DMS79 (cell line): ENCODE measurements at places on chromosomes 16 and 17.

- no peak for DNase-seq
Observed at GRCh38 chr17:82936768-82937171, 96.9 kb upstream of the ZNF750 start.

DNA sequence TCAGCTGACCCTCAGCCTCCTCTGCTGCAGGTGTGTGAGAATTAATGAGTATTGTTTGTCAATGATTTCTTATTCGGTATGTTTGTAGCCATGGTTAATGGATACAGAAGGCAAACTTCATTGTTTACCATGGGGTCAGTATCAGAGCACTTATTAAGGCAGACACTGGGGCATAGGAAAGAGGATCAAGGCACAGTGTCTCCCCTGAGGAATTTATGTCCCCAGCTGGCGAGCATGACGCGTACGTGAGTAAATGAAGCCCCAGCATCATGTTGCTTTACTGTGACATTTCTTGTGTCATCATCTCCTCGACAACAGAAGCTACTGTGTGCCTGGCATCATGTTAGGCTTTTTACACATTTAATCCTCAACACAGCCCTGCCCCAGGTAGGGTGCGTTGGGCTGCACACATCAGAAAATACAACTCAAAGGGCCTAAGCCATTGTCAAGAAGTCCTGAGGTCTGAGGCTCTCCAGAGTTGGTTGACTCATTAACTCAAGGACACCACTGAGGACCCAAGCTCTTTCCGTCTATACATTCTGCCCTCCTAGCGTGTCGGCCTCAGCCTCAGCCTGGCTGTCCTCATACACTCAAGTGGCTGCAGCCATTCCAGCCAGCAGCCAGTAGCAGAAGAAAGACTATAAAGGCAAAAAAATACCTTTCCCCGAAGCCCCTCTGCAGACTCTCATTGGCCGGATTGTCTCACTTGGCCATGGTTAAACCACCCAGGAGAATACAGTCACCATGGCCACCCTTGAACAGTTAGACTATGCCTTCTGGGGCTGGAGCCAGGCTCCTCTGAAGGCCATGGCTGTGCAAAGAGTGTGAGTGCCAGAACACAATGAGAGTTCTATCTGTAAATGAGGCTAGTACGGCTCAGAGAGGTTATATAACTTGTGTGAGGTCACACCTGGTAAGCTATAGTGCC, 13.9 kb upstream of the ZCCHC14 start:
- DNase-seq = no peak

GRCh38 chr17:51128076-51128475, 7.4 kb upstream of the SPAG9 start:
- no peak for DNase-seq

GRCh38 chr16:68257906-68258800, 6.2 kb upstream of the SLC7A6 start:
- DNase-seq = no peak

DNA sequence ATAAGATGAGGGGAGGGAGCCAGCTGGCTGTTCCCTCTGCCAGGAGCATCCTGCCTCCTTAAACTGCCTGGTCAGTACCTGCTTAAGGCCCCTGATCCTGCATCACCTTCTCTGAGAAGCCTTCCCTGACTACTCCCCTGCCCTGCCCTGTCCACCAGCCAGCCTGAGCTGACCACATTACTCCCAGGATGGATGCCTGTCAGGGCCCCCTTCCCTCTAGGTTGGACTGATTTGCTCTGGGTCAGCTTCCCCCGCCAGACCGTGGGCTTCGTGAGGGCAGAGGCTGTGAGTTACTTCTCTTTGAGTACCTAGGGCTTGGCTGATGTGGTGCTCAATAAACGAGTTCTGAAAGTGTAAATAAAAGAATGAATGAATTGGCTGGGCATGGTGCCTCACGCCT, 63.3 kb downstream of the WSB1 start:
- DNase-seq = no peak

- DNase-seq = no peak
Observed at GRCh38 chr17:410543-411401, 58.2 kb upstream of the RPH3AL start.

- no peak for DNase-seq
Observed at GRCh38 chr16:11291091-11291703, 10.1 kb upstream of the PRM1 start.

- no peak for DNase-seq
Observed at GRCh38 chr16:57301126-57301817, 16.8 kb upstream of the PLLP start.

DNA sequence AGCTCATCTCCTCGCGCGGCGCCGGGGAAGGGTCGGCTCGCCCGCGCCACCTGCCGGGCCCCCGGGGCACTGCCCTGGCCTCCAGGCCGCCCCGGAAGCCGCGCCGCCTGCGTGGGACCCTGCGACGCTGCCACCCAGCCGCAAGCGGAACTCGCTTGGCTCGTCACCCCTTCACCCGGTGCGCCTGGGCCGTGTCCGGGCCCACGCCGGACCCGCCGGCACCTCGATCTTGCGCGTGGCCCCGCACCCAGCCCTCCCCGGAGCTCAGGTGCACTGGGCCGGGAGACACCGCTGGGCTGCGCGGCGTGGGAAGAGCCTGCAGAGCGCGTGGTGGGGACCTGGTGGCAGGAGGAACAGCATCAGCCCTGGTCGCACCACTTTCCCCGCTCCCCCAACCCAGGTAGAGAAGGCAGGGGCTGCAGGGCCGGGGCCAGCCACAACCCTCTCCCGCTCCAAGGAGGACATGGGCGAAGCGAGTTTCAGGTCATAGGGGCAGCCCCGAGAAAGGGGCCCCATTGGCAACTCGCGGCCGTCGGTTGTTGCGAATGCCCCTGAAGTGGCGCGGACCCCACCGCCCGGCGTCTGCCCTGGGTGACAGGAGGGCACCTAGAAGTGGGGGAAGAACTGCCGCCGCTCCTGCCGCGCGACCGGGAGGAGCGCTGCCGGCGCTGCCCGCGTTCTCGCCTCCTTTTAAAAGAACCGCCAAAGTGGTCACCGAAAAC, 363 bp upstream of the MIF4GD start:
- DNase-seq = no peak

GRCh38 chr16:11101695-11102522, 154.1 kb downstream of the SOCS1 start:
- DNase-seq = no peak

DNA sequence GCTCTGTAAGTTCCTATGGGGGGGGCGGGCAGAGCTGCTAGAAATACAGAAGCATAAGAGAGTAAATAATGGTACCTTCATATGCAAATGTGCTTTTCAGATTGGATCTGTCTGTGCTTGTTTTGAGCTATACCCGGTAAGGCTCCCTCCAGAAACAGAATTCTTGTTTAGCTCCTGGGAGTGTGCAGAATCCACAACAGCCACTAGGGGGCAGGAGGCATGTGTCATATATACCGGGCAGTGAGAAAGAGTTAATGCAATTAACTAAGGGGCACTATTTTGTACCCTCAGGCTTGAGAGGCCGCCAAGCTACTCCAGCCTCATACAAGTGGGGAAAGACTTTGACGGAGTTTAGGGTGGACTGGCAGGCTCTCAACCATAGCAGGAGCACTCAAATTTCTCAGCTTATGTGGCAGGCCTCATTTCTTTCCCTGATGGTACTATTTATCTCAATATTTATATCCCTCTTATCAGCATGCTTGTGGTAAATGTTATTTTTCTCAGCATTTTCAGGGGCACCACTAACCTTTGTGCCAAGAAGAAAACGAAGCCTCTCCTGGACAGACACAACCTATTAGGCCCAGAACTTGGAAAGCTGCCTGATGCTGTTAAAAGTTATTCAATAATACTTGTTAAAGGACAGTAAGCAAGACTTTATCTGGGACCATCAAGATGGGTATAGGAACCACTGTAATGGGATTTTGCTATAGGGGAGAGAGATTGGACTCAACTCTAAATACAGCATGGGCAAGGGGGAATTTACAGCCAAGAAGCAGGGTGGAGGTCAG, 10.7 kb upstream of the CENPV start:
- peak; percentile 19 for DNase-seq

DNA sequence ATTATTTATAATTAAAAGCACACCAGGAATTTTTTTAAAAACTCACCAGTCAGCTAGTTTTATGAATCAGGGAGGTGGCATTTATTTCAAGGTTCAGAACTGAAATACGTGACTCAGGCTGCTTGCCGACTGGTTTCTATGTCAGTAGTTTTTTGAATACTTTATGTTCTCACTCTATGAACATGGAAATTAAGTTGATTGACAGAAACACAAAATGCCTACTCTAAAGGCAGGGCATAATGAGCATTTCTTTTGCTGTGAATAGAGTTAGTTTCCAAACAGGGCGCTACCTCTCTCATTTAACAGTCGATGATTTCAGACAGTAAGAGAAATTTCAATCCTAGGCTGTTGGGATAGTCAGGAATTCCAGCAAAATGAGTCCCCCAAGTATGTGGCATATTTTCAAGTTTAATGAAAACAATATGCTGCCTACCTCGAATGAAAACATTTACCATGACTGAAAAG, 6.7 kb downstream of the HS3ST3B1 start:
- no peak for DNase-seq

GRCh38 chr17:78912082-78912481, 9.1 kb upstream of the CEP295NL start:
- no peak for DNase-seq

DNA sequence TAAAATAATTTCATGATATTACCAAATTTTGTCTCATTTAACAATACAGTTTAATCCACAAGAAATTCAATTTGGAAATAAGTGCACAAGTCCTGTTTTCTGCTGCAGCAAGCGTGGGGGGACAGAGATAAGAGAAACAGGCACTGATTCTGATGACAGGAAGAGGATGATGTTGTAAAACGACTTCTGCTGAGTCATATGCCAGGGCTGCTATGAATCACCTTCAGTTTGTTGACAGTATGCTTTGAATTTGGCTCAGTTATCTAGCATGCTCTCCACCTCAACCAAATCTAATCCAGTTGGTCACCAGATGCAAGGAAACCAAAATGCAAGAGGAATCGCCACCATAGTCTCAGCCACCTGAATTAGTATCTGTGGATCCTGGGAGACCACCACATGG, 244.1 kb upstream of the MON1B start:
- DNase-seq = no peak

DNA sequence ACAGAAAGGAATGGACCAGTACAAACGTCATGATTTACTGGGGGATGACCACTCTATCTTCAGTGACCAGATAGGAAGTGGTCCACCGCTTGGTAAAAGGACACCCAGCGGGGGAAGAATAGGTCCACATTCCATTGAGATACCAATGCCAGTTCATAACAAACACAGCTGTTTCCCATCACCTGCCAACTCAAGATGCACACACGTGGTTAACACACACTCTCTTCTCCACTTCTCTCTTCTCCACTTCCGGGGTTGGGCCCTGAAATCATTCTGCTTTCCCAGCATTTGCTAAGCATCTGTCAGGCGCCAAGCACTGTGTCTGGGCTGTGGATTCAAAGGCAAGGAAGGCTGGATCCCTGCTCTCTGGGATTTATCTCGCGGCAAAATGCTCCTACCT, 175.5 kb downstream of the SLC39A11 start:
- no peak for DNase-seq

DNA sequence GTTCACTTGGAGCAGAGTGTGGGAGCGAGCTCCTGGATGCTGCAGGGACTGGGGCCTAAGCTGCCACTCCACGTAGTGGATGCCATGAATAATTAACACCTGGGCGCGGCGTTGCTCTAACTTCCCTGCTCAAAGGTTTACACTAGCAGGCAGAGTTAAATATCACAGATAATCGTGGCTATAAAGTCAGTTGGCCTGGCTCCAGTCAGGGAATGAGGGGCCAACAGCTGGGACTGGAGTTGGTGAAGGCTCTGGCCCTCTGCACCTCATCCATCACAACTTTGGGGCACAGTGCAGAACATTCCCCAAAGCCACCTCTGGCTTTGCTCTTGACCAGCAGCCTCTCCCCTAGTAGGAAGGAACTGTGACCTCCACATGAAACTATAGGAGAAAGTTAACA, 10.9 kb downstream of the HOXB4 start:
- DNase-seq = no peak

DNA sequence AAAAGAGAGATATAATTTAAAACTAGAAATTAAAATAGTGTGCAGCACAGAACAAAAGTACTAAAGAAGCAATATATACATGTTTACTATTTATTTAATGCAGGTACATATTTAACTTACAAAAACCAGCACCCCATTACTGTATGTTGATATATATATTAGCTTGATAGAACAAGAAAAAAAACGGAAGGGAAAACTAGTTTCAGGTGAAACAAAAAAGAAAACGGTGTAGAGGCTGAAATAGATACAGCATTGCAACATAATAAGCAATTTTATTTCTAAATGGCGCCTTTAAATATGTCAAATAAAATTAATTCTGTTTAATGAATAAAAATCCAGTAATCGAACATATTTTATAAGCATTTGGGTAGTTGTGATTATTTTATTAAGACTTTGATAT, 3.9 kb downstream of the HNF1B start:
- DNase-seq = no peak

- DNase-seq = no peak
Observed at GRCh38 chr16:4525634-4526277, 12.8 kb downstream of the CDIP1 start.

GRCh38 chr16:82623241-82623640, 3.5 kb upstream of the CDH13 start:
- DNase-seq = no peak

- no peak for DNase-seq
Observed at GRCh38 chr17:58265902-58266875, 14.5 kb downstream of the MPO start.

DNA sequence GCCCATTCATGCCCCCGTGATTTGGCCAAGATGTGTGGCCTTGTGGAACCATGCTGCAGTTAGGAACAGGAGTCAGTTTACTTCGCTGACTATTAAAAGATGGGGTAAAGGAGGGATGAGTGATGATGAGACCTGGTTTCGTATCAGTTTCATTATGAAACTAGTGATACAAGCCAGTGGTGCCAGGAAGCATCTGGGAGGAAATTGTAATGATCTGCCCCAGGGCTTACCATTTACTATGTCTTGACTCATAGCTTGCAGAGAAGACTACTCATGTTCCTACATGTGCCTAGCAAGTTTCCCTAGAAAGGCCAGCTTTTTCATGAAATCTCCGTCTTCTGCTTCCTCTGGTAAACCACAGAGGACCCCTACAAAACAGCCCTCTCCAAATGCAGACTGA, 23.2 kb downstream of the CDH3 start:
- DNase-seq = no peak

DNA sequence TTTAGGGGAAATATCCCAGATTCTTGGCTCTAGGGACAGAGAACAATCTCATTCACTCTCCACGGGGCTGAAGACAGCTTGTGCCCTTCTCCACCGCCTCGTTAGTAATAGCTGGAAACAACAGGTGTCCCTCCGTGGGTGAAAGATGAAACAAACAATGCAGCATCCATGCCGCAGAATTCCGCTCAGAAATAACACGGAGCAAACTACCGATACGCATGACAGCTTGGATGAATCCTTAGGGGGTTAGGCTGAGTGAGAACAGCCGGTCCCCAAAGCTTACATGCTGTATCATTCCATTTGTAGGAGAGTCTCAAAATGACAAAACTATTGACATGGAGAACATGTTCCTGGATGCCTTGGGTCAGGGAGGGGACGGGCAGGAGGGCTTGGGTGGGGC, 29.4 kb upstream of the CACNG1 start:
- no peak for DNase-seq

DNA sequence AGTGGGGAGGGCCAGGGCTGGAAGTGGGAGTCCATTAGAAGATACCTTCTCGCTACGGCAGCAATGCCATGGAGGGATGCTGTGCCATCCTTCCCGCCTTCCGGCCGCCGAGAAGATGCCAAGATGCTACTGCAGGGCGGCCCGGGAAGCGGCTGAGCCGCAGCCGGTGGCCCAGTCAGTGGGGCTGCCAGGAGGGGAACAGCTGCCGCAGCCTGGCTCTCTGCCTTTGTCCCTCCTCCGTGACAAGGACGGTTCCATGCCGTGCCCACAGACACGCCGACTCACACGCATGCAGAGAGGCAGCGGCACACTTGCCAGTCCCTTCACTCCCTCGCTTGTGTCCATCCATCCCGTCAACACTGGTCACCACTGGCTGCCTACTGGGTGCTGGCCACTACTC, 20.2 kb upstream of the NCBP3 start:
- DNase-seq = no peak
